Cardiac septum (tissue), 1 donor: ENCODE measurements at places on chromosomes 4 and X. TPM values are rescaled to one million over a fixed set of nuclear protein-coding genes. Genes with fewer than 3 reads are reported as not detected.
A peak's percentile ranks its signal among the peaks of the same experiment; 100 is the strongest.

GRCh38 chr4:143359644-143360193 is 23.0 kb downstream of the GAB1 start:
- DNase-seq = no peak

- DNase-seq = no peak
Observed at GRCh38 chr4:21888195-21888976, 60.2 kb downstream of the KCNIP4 start.

DNA sequence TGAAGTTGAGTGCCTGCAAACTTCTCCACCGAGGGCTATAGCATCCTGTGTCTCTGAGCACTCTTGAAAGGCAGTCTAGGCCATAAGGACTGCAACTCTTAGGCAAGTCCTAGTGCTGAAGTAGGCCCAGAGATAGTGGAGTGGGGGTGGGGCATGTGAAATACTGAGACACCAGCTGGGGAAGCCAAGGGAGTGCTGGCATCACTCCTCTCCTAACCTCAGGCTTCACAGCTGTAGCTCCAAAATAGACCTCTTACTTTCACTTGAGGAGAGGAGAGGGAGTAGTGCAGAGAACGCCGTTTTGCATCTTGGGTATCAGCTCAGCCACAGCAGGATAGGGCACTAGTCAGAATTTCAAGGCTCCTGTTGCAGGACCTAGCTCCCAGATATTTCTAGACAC is 56.2 kb upstream of the CYSLTR1 start:
- no peak for DNase-seq

DNA sequence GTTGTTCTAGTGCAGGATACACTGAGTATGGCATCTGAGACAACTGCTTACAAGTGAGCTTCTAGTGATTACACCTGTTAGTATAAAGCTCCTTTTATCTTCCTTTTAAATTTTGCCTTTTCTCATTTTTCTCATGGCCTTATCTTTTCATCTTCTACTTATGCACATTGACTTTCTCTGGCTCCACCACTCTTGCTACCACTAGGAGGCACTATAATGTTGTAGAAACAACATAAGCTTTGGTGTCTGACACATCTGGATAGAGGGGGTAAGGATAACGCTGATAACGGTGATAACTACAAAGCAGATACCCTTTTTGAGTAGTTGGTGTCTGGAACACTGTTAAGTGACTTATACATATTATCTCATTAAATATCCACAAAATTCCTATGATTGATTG is 187.4 kb upstream of the TEX13C start:
- no peak for DNase-seq

DNA sequence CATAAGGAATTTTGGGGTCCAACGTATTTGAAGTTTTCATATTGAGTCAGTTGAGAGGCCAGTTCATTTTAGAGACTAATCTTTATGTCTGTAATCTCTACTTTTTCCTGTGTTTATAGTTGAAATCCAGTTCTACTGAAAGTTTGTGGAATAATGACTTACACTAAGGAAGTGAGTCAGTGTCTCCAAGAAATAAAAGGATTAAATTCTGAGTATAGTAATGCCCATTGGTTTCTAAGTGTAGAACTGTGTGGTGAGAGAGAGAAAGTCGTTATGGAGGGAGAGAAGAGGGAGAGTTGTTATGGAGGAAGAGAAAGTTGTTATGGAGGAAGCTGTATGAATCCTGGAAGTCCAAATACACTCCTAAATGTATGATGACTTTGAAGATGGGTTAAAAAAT is 264.6 kb upstream of the HAND2 start:
- DNase-seq = no peak

DNA sequence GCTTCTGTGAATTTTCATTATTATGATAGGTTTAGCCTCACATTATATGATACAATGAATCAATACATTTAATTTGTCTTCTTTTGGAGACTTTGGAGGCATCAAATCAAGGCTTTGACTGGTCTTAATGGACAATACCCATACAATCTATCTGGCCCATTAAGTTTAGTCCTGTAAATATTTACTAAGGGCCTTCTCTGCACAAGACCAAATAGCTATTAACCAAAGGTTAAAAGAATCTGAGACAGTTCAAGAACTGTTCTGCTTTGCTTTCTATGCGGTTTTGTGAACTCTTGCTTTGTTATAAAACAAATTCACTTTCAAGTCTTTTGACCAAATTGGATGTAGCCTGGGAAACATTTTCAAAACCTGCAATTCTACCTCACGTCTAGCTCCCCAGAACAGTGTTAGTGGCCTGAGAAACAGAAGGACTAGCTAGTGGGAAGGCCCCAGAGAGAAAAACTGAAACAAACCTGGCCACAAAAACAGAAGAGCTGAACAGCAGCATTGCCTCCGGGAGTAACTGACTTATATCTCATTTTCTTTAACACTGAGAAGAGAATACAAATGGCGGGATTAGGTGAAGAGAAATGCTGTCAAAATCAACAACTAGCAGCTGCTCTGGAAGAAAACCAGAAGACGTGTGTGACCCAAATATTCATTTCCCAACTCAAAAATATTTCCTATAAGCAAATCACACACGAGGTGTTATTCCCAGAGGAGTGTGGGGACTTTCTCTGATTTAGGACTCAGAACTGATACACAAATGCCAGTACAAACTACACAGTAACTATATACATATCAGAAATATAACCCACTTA is 548 bp downstream of the TLR1 start:
- DNase-seq = no peak

DNA sequence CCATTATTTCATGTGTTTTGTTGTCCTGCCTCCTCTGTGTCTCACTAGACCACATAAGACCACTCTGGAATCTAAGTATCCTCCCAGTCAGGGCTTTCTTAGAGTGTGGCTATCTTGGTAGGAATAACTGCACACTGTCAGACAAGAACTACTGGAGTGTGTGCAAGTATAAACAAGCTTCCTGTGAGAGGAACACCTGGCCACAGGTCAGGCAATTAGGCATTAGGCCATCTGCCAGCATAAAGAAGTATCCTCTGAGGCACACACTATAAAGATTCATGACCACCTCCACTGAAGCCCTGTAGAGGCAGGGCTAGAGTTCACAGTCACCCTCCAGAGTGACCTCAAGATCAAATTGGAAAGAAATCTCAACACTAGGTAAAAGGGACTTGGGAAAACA is 507.0 kb upstream of the PABPC4L start:
- DNase-seq = no peak

- DNase-seq = peak; percentile 94
Observed at GRCh38 chr4:70901984-70902576, at the start of gene MOB1B. MOB1B (plus strand) TSS chr4:70902369; CDS start chr4:70902537, 168 bp downstream.

DNA sequence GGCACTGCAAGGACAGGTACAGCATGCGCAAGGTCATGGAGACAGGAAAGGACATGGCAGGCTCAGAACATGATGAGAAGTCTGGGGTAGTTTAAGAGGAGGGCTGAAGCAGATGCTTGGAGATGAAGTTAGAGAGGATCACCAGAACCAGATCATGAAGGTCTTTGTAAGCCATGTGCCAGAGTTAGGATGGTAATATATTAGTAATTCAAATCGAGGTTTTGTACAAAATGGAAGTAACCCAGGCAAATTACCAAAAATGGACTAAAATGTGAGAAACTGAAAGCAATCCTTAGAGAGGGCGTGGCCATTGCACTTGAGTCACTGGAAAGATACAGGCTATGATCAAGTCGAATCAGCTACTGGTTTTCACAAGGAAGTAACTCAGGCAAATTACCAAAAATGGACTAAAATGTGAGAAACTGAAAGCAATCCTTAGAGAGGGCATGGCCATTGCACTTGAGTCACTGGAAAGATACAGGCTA is 13.5 kb downstream of the RXFP1 start:
- DNase-seq = no peak

- DNase-seq = no peak
Observed at GRCh38 chr4:126451237-126451873, 1136.6 kb downstream of the FAT4 start.

DNA sequence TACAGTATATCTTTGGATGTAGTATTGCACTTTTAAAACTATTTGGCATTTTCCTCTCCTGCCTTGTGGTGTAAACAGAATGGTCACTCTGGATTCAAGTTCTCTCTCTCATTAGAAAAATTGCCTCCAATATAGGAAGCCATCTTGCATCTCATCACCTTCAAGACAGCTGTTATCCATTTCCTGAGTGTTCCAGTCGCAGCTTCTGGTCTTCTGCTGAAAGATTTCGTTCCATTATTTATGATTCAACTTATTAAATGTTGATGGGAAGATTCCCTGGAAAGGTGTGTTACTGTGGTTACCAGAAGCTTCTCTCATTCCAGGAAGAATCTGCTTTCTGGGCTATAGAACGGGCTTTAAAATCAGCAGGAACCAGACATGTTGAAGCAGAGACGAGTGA is 568.3 kb upstream of the SLIT2 start:
- DNase-seq = no peak

DNA sequence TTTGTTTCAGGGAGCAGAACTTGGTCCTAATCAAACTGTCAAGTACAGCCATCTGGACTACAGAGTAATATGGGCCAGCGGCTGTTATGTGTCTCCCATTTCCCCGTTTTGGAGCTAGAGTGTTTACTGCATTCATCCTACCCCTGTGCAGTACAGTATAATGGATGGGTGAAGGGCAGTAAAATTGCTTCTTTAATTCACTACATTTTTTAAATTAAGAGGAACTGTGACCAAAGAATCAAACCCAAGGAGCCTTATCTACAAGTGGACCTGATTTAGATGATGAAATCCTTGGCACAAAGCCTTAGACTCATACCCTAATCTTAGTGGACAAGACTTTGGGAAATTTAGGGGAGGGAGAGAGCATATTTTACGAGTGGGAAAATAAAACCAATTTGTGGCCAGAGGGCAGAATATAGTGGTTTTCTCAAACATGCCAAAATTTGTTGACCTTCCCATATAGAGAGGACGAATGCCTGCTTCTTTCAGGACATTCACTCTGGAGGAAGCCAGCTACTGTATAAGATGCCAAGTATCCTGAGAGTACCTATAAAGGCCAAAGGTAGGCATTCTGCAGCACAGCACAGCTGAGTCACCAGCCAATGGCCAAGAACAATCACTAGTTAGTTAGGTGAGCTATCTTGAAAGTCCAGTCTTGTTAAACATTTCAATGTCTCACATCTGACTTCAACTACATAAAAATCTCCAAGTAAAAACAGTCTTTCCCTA is 253.8 kb upstream of the KCNIP4 start:
- no peak for DNase-seq

GRCh38 chr4:41887277-41887676 is 48.0 kb upstream of the TMEM33 start:
- no peak for DNase-seq

DNA sequence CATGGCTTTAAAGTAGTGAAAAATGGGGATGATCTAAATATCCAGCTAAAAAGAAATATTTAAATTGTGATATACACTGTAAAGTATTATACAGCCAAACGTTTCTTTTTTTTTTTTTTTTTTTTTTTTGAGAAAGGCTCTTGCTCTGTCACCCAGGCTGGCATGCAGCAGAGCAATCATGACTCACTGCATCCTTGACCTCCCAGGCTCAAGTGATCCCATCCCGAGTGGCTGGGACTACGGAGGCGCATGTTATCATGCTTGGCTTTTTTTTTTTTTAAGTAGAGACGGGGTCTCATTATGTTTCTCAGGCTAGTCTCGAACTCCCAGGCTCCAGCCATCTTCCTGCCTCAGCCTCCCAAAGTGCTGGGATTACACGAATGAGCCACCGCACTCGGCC is 17.1 kb downstream of the SMIM14 start:
- DNase-seq = no peak

DNA sequence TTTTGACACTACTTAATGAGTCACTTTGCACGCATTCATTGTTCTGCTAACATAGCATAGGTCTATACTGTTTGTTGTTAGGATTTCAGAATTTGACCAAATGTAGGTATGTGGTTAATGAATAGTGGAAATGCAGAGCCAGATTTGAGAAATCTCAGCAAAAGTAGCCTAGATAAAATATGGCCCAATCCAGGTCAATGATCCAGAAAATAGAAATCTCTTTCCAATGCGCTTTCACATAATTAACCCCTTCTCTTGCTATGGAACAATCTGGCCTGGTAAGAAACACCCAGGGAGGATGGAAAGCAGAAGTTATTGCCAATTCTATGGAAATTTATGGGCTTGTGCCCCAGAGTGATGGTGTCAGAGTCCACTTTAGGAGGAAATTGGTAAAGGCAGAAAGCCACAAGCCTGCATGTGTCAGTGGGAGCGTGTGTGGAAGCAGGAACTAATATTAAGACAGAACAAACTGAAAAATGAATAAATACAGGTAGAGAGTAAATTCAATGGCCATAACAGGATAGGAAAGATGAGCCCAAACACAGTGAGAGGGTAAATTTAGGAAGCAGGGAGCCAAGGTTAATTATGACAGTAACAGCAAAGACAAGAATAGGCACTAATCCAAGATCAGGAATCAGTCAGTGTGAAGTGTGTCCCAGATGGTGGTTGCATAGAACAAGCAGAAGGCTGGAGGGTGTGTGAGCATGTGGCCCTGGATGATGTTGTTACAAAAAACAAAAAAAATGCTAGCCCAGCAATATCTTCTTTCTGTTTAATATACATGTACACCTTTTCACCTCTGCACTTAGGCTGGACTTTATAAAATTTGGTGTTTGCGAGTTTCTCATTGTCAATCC is 102.9 kb downstream of the SYTL5 start:
- no peak for DNase-seq

- no peak for DNase-seq
Observed at GRCh38 chr4:183242291-183242690, 77.8 kb downstream of the CLDN22 start.

GRCh38 chr4:96194993-96195392 is 355.1 kb downstream of the PDHA2 start:
- DNase-seq = no peak

- no peak for DNase-seq
Observed at GRCh38 chr4:16026160-16026761, 57.6 kb downstream of the PROM1 start.

DNA sequence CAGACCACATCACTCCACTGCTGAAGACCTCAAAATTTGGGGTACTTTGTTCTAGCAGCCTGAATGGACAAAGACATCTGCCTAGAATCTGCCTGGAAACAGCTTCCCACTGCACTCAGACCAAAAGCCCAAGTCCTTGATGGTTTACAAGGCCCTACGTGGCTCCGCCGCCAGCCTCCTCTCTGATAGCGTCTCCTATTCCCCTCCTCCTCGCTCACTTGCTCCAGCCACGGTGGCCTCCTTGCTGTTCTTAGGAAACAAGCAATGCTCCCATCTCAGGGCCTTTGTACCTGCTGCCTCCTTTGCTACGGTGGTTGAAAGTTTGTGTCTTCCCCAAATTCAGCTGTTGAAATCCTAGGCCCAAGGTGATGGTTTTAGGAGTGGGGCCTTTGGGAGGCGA is 34.7 kb upstream of the SORCS2 start:
- peak; percentile 62 for DNase-seq

DNA sequence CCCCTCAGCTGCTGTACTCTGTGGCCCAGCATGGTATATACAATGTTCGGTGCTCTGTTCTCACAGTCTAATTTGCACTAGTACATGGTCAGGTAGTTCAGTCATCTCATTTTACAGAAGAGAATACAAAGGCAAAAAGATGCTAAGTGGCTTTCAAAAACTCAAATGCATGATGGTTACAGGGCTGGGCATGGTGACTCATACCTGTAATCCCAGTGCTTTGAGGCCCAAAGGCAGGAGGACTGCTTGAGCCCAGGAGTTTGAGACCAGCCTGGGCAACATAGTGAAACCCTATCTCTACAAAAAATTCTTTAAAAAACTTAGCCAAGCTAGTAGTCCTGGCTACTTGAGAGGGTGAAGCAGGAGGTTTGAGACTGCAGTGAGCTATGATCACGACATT is 210.5 kb upstream of the KIT start:
- DNase-seq = no peak

Gene RAB40A
- 0.32 TPM for total RNA-seq

Gene MAGEA9
- total RNA-seq = not detected

Gene BST1
- 2.5 TPM for total RNA-seq

Gene SLC10A6
- 1.3 TPM for total RNA-seq

Gene PPEF1
- total RNA-seq = 0.19 TPM
